ENCODE measurements at places on chromosomes 6 and 20. TPM values are rescaled to one million over a fixed set of nuclear protein-coding genes. Genes with fewer than 3 reads are reported as not detected.

Gene ULBP3
- total RNA-seq = 5.0 TPM

Gene MYH7B
- total RNA-seq = 0.76 TPM

Gene BNIP5
- 0.44 TPM for total RNA-seq

Gene JPH2
- 11.4 TPM for total RNA-seq

Gene DEFB126
- total RNA-seq = not detected

Gene PROKR2
- not detected for total RNA-seq

Gene AFG1L
- 7.0 TPM for total RNA-seq

Gene RAET1G
- 0.41 TPM for total RNA-seq

Gene STX11
- 6.7 TPM for total RNA-seq

Gene TMEM14C
- 118 TPM for total RNA-seq

Gene SNAP91
- 0.82 TPM for total RNA-seq

Gene PTPRT
- total RNA-seq = 0.60 TPM

Gene TNF
- 5.4 TPM for total RNA-seq

Gene SLC25A27
- 22.6 TPM for total RNA-seq

Gene HTR1E
- not detected for total RNA-seq

Gene SSR1
- 163 TPM for total RNA-seq

Gene DYNLT2
- total RNA-seq = 1.9 TPM

Gene TFAP2D
- total RNA-seq = not detected

Gene ZSCAN23
- total RNA-seq = 5.5 TPM

Gene OTOR
- total RNA-seq = not detected

Gene DEFB125
- not detected for total RNA-seq

Gene SPDEF
- total RNA-seq = 0.19 TPM

Gene DEFB121
- not detected for total RNA-seq

Gene SOX4
- total RNA-seq = 36.5 TPM

Gene RNF39
- total RNA-seq = 1.3 TPM

Gene SLC22A2
- 27.9 TPM for total RNA-seq

Gene RHAG
- total RNA-seq = not detected

Gene PRND
- total RNA-seq = not detected

Gene RIMS4
- 0.13 TPM for total RNA-seq

Gene LST1
- total RNA-seq = 31.5 TPM

Gene VGLL2
- not detected for total RNA-seq

Gene TMEM242
- 14.2 TPM for total RNA-seq

Gene COL9A3
- 4.3 TPM for total RNA-seq

Gene ANKRD6
- 29.5 TPM for total RNA-seq

Gene TBC1D22B
- 12.8 TPM for total RNA-seq

Gene ANGPT4
- total RNA-seq = 0.57 TPM

Gene RUNX2
- 4.7 TPM for total RNA-seq
